ENCODE measurements at places on chromosomes 6 and 20.

DNA sequence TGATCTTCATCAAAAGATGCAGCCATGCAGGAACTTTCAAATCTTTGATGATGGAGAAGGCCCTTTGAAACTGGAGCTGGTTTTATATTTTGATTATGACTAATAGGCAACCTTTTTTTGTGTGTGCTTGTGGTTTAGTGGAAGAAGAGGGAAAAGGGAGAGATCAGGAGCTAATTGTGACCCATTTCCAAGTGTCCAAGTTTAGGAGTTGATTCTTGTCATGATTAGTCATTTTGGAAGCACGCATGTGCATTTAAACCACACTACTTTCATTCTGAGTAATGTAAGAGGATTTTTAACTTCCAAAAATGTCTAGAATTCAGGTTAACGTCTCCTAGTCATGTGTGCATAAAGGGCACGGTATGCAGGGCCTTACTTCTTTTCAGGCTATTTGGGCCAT lies 3.5 kb downstream of the FOXO3 start:
- no peak for DNase-seq

- DNase-seq, result no peak
Observed at GRCh38 chr6:16766043-16766536, 4.8 kb upstream of the ATXN1 start.

DNA sequence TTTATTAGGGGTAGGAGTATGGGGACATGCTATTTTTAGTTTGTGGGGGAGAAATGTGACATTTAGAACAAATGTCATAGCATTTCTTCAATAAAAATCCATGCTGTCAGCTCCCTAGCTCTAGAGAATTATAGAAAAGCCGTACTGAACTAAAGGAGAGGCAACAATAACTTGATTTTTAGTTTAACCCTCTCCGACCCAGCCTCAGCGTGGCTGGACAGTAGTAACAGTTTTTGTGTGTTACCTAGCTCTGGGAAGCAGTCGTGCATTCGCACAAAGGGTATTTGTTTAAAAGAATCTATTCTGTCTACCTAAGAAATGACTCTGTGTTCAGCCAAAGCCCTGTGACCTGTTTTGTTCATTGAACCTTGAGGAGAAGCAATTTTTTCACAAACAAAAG lies 442.4 kb upstream of the SOX4 start:
- DNase-seq, result no peak

- no peak for DNase-seq
Observed at GRCh38 chr6:3297909-3298308, 39.2 kb downstream of the PSMG4 start.

- DNase-seq, result no peak
Observed at GRCh38 chr6:11824986-11825385, 46.4 kb upstream of the ADTRP start.

All from activated CD4-positive, alpha-beta T cell treated with anti-CD3 and anti-CD28 coated beads, Interleukin-2, amount 50 U/mL, for 4 hours (primary cell).